ENCODE measurements at places on chromosomes 1 and 21. TPM values are rescaled to one million over a fixed set of nuclear protein-coding genes. Genes with fewer than 3 reads are reported as not detected.

FAAH gene
- 10.6 TPM for total RNA-seq

SLC50A1 gene
- total RNA-seq, result 14.7 TPM

LCE2C gene
- not detected for total RNA-seq

S100B gene
- 38.2 TPM for total RNA-seq

BTBD19 gene
- total RNA-seq, result 4.2 TPM

NBPF10 gene
- total RNA-seq, result 1.7 TPM

ATP6V1G3 gene
- not detected for total RNA-seq

SPRR2F gene
- total RNA-seq, result not detected

TENT5C gene
- 6.8 TPM for total RNA-seq

PLEKHM2 gene
- 68.2 TPM for total RNA-seq

CEPT1 gene
- 26.6 TPM for total RNA-seq

PLEKHN1 gene
- 0.19 TPM for total RNA-seq

C4BPA gene
- not detected for total RNA-seq

IFI44L gene
- 12.8 TPM for total RNA-seq

DNA sequence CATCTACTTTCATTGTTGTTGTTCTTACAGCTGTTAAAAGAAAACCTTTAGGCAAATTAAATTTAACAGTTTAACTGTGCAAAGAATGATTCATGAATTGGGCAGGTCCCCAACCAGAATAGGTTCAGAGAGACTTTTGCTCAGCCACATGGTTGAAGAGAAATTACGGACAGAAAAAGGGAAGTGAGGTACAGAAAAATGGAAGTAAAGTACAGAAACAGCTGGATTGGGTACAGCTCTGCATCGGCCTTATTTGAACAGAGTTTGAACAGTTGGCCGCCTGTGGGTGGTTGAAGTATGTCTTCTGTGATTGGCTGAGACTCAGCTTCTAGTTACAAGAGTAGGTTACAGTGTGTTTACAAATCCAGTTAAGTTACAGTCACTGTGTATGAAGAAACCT is 210.1 kb downstream of the FGGY start:
- H3K36me3 ChIP-seq, result no peaks in the 10 kb centered on the region
- no peak for DNase-seq
- H3K27ac ChIP-seq, result no peak overlapping the region
- peaks cover 9% of the 10 kb centered on the region for H3K4me1 ChIP-seq

DNA sequence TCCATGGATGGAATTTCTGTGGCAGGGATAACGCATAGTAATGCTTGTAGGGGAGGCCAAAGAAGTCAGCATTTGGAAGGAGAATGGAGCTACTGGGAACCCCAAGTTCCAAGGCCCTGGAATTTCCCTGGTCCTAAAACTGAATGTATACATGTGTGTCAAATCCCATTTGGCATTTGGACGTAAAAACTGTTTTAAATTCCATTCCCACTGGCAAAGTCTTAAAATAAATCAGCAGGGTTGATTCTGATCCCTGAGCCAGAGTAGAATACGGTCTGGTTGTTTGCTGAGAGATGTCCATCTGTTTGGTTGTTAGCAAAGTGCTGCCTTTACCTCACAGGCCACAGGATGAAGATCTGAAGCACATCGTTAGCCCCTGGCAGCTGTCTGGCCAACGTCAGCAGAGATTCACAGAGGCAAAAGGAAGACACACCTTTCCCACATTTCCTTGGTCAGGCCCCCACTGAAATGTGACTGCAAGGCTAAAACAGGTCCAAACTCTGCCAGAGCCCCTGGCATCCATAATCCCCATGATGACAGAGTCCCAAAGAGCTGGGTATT is 62.2 kb downstream of the GORAB start:
- no peak overlapping the region for H3K27ac ChIP-seq
- H3K36me3 ChIP-seq, result no peaks in the 10 kb centered on the region
- DNase-seq, result no peak
- no peak overlapping the region for H3K4me3 ChIP-seq
- H3K27me3 ChIP-seq, result no peaks in the 10 kb centered on the region

GRCh38 chr21:44267655-44268142 is 6.0 kb upstream of the DNMT3L start:
- H3K4me1 ChIP-seq, result no peaks in the 10 kb centered on the region
- H3K36me3 ChIP-seq, result no peaks in the 10 kb centered on the region
- no peak overlapping the region for H3K27ac ChIP-seq
- no peak overlapping the region for H3K4me3 ChIP-seq
- no peak for DNase-seq
- no peaks in the 10 kb centered on the region for H3K27me3 ChIP-seq

DNA sequence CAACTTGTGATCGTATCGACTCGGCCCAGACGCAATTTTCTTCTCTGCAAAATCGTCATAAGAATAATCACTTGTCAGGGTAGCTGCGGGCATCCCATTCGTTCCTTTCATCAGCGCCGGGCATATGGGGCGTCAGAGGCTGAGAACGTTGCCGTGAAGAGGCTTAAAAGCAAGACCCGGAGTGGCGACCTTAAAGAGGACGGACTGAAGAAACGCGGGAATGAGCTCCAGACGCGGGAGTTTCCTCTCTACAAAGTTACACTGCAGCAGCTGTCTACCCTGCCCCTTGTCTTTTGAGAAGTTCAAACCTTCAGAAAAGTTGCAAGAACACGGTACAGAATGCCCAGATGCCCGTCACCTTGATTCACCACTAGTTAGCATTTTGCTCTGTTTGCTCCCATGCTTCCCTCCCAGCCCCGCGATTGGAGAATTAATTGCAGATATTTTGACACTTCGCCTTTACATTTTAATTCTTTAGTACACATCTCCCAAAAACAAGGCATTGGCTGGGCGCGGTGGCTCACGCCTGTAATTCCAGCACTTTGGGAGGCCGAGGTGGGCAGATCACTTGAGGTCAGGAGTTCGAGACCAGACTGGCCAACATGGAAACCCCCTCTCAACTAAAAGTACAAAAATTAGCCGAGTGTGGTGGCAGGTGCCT is 967 bp downstream of the CENPS start:
- H3K4me3 ChIP-seq, result peak overlapping the region; percentile 83
- H3K27me3 ChIP-seq, result no peaks in the 10 kb centered on the region
- no peak for DNase-seq
- H3K27ac ChIP-seq, result peak overlapping the region; percentile 83
- H3K36me3 ChIP-seq, result no peaks in the 10 kb centered on the region
- H3K4me1 ChIP-seq, result peaks cover 8% of the 10 kb centered on the region

DNA sequence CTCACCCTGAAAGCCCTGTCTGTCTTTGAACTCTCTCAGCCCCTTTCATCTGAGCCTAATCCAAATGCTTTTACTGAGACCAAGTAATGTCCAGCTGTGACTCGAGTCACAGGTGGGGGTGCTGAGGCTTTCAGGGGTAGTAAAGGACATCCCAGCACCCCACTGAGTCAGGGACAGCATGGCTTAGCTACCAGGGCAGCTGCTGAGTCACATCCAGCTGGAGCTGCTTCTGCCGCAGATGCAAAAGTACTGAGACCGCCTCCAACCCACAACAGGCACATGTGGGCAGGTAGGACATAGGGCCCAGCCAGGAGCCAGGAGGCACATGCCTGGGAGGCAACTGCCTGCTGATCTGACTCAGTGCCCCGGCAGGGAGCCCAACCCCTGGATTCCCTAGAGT is 6.7 kb upstream of the VSIG8 start:
- peaks cover 19% of the 10 kb centered on the region for H3K4me1 ChIP-seq
- no peak overlapping the region for H3K4me3 ChIP-seq
- no peaks in the 10 kb centered on the region for H3K36me3 ChIP-seq
- no peak for DNase-seq
- no peaks in the 10 kb centered on the region for H3K27me3 ChIP-seq

DNA sequence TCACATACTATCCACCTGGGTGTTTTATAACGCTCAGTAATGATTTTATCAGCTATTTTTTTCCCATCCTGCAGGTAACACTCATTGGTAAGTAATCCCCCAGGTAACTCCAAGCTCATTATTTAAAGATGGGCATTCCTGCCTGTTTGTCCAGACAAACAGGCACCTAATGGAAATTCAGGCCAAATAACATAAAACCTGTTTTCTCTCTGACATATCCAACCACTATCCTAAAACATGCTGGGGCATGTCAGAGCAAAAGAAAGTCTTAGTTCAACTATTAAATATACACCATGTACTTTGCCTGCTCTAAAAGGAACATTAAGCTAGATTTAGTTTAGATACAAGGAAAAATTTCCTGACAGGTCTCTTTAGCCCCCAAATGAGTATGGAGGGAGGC is 987.7 kb downstream of the TTLL7 start:
- no peak overlapping the region for H3K27ac ChIP-seq
- no peaks in the 10 kb centered on the region for H3K36me3 ChIP-seq
- no peak for DNase-seq
- no peak overlapping the region for H3K4me3 ChIP-seq
- H3K27me3 ChIP-seq, result no peaks in the 10 kb centered on the region
- H3K4me1 ChIP-seq, result no peaks in the 10 kb centered on the region

GRCh38 chr1:236702791-236703394 is 16.6 kb downstream of the ACTN2 start:
- H3K27me3 ChIP-seq, result no peaks in the 10 kb centered on the region
- peak; percentile 78 for DNase-seq
- no peak overlapping the region for H3K4me3 ChIP-seq
- H3K4me1 ChIP-seq, result peaks cover 38% of the 10 kb centered on the region
- no peaks in the 10 kb centered on the region for H3K36me3 ChIP-seq

- H3K27me3 ChIP-seq, result peaks cover 3% of the 10 kb centered on the region
- H3K36me3 ChIP-seq, result no peaks in the 10 kb centered on the region
- H3K4me3 ChIP-seq, result no peak overlapping the region
- peaks cover 8% of the 10 kb centered on the region for H3K4me1 ChIP-seq
- DNase-seq, result no peak
These were observed 27.2 kb upstream of the ITLN2 start for GRCh38 chr1:160981584-160982411.

- DNase-seq, result no peak
- no peak overlapping the region for H3K27ac ChIP-seq
- H3K27me3 ChIP-seq, result no peaks in the 10 kb centered on the region
- no peak overlapping the region for H3K4me3 ChIP-seq
- H3K4me1 ChIP-seq, result peaks cover 17% of the 10 kb centered on the region
These were observed 36.3 kb upstream of the CLIC4 start for GRCh38 chr1:24708938-24709337.

DNA sequence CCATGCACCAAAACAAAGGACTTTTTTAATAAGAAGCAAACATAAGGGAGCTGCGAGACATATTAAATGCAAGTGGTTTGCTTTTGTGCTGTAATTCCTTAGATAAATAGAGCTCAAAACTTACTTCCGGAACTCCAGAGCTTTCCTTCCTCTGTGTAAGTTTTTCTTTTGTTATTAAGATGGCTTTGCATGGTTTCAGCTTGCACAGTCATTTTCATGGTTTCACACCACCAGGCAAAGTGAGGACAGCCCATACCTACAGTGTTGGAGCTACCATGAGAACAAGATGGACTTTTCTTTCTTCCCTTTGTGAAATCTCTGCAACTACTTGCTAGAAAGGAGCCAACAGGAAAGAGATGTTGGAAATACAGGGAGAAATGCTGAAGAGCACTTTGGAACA is 368.0 kb downstream of the SETD4 start:
- DNase-seq, result no peak
- no peak overlapping the region for H3K4me3 ChIP-seq
- no peaks in the 10 kb centered on the region for H3K27me3 ChIP-seq
- peaks cover 2% of the 10 kb centered on the region for H3K4me1 ChIP-seq

DNA sequence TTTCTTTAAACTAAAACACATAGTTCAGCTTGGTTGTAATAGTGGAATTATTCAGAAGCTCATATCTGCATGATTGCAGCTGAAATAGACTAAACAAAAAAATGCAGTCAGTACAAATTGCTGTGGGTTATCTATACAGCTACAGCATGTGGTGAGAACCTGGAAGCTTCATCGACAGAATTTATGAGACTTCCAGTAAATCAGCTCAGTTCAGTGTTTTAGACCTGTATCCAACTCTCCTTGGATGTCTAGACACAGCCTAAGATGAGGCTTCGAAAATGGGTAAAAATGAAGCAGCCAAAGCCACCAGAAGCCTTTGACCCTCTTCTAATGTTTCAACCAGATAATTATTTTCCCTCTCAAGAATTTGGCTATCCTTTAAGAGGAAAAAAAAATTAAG is 127.1 kb upstream of the C1orf105 start:
- H3K4me1 ChIP-seq, result no peaks in the 10 kb centered on the region
- no peak overlapping the region for H3K27ac ChIP-seq
- H3K4me3 ChIP-seq, result no peak overlapping the region
- H3K27me3 ChIP-seq, result no peaks in the 10 kb centered on the region
- DNase-seq, result no peak

- peaks cover 24% of the 10 kb centered on the region for H3K36me3 ChIP-seq
- no peak for DNase-seq
- no peaks in the 10 kb centered on the region for H3K27me3 ChIP-seq
- H3K4me1 ChIP-seq, result no peaks in the 10 kb centered on the region
These were observed 17.2 kb upstream of the PTAFR start for GRCh38 chr1:28193701-28194161.

- DNase-seq, result no peak
- no peaks in the 10 kb centered on the region for H3K27me3 ChIP-seq
- H3K27ac ChIP-seq, result peak overlapping the region; percentile 79
- no peak overlapping the region for H3K4me3 ChIP-seq
- H3K36me3 ChIP-seq, result no peaks in the 10 kb centered on the region
- peaks cover 66% of the 10 kb centered on the region for H3K4me1 ChIP-seq
These were observed 51.2 kb upstream of the NFASC start for GRCh38 chr1:204819495-204819894.

DNA sequence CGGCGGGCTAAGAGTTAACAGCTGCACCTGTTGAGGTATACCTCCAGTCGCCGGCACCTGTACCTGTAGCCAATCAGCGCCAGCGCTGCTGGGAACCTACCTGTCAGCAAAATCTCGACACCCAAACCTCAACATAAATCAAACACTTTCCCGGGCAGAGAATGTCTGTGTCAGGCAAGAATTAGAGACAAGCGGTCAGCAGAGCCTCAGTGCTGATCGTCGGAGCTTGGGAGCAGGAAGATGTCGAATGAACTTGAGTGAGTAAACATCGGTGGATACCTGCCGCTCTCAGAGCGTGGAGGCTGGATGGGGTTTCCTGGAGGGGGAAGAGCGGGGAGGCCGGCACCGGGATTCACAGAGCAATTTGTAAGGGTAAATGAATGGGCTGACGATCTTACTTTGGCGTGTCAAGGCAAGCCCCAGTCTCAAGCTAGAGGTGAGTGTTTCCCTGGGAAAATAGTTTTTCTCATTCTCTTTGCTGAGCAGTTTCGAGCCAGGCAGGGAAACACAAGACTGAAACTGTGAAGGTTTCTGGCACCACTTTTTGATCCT is at the start of gene GRHL3:
TSS of gene GRHL3 (plus strand) at position 46 of the 552 bp plus-strand sequence. CDS start at position 241, 195 bp downstream.
- H3K4me3 ChIP-seq, result no peak within 1 kb of the TSS
- no peak for DNase-seq
- H3K4me1 ChIP-seq, result peaks cover 27% of the 10 kb centered on the region
- no peaks in the 10 kb centered on the region for H3K27me3 ChIP-seq
- H3K27ac ChIP-seq, result no peak within 1 kb of the TSS

GRCh38 chr1:48678710-48679505 is 97.8 kb downstream of the BEND5 start:
- no peaks in the 10 kb centered on the region for H3K4me1 ChIP-seq
- no peak overlapping the region for H3K27ac ChIP-seq
- no peaks in the 10 kb centered on the region for H3K36me3 ChIP-seq
- H3K27me3 ChIP-seq, result no peaks in the 10 kb centered on the region
- no peak overlapping the region for H3K4me3 ChIP-seq

Data from esophagus muscularis mucosa (tissue), 4 donors.